IMR-90 (cell line): ENCODE measurements at places on chromosomes 3 and 15.

- no peak for DNase-seq
Measured at GRCh38 chr3:183214277-183214612, 38.8 kb upstream of the B3GNT5 start.

- DNase-seq: no peak
Measured at GRCh38 chr3:117964814-117965213, 1069.8 kb downstream of the IGSF11 start.

DNA sequence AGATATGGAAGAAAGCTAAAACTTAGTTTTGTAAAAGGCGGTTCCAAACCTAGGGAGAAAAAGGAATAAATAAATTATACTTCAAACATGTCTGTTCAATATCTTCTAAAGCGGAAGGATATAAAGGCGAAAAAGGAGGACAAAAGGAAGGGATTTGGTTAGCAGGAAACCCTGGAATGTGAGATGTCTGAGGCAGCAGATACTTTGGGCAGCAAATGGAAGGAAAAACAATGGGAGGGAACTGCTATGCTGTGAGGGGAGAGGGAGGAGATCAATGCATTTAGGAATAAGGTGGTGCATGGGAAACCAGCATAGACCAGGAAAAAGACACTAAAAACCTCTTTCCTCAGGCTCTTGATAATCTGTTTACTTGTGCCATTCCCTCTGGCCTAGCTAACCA is 120.8 kb downstream of the DNAH12 start:
- no peak for DNase-seq

DNA sequence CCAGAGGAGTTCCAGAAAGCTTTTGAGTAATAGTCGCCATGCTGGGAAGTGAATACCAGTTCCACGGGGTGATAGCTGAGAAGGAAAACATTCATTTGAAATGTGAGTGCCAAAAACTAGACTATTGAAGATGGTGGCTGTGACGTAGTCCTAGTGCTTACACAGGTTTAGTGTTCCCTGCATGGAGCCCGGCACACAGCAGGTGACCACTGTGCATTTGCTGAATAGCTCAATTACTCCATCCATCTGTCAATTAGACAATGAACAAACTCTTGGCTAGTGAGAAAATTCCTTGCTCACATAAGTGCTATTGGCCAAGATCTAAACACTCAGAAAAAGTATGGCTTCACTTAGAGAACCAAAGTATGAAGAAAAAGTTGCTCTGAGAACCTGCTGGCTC is 448.1 kb upstream of the WNT5A start:
- no peak for DNase-seq

DNA sequence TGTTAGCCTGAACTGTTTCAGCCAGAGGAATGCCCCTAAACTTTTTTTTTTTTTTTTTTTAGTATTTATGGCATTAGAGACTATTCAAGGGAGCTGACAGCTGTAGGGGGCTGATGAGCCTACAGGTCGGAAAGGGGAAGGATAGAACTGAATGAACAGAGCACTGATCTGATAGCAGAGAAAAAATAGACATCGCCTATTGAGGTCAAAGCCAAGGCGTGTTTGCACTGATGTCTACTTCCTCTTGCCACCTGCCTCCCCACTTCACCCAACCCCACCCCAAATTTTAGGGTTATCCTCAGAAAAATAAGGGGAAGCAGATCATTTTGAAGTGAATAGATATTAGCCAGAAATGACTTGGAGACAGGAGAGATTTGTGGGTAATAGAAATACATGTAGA is 3.0 kb upstream of the ZMAT3 start:
- DNase-seq: no peak

DNA sequence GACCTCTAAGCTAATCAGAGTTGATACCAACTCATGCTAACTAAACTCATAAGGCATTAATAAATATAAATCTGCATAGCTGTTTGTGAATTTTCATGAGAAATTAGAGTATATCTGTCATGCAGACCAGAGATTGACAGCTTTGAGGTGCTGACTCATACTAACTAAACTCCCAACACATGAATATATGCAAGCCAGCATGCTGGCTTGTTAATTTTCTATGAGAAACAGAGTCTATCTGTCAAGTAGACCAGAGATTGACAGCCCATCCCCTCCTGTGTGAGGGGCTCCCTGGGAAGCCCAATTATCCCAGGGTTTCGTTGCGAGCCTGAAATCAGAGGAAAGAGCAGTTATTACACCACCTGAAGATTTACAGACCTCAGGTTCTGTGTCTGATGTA is 69.3 kb downstream of the CD47 start:
- no peak for DNase-seq

GRCh38 chr15:70236341-70237086 is 138.8 kb upstream of the TLE3 start:
- peak; percentile 81 for DNase-seq

DNA sequence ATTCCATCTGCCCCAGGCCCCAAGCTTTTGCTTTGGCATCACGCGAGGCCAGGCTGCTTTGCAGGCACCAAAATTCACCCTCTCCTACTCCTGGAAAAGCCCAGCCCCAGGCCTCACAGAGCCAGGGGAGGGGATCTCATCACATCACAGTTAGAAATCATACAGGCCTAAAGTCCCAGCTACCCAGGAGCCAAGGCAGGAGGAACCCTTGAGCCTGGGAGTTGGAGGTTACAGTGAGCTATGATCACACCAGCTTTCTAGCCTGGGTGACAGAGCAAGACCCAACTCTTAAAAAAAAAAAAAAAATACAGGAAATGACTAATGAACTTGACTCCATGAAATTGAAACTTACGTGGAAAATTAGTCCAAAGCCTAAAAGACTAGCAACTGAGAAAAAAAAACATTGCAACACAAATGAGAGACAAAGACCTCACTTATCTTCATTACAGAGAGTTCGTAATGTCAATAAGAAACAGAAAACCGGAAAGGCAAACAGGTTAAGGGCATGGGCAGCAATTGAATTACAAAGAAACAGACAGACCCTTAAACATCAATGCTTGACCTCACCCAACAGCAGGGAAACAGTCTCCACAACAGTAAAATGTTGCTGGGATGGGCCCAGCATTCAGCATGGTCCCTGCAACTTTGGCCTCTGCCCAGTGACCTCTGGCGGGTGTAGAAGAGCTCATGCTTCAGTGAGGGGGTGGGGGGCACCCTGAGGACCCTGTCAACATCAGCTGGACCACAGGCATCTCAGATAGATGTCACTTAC is 151.5 kb downstream of the LRRK1 start:
- DNase-seq: peak; percentile 89

DNA sequence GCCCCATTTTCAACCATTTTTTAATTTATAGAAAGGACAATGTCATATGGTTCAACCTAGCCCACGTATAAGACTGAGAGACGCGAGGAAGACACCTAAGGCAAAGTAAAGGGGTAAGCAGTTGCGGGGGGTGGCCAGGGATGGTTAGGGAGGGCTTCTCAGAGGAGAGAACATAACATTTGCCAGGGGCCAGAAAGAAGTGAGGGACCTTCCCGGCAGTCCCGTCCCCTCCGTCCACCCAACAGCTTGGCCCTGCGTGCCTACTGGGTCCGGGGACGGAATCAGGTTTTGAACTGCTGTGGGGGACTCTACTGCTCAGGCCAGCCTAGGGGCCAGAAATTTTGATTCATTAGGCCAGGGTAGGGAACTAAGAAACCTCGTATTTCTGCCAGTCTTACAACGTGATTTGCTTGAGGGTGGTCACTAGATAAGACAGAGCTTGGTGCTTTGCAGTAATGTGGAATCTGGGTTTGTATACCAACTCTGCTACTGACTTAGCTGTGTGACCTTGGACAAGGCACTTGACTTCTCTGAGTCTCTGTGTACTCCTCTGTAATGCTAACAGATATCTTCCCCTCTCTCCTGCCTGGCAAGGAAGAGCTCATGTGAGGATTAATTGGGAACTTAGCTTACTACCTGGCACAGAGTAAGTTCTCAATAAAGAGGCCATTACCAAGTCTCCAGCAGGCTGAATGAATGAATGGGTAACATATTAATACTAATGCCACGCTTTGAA is 734 bp upstream of the SLC6A20 start:
- DNase-seq: no peak

DNA sequence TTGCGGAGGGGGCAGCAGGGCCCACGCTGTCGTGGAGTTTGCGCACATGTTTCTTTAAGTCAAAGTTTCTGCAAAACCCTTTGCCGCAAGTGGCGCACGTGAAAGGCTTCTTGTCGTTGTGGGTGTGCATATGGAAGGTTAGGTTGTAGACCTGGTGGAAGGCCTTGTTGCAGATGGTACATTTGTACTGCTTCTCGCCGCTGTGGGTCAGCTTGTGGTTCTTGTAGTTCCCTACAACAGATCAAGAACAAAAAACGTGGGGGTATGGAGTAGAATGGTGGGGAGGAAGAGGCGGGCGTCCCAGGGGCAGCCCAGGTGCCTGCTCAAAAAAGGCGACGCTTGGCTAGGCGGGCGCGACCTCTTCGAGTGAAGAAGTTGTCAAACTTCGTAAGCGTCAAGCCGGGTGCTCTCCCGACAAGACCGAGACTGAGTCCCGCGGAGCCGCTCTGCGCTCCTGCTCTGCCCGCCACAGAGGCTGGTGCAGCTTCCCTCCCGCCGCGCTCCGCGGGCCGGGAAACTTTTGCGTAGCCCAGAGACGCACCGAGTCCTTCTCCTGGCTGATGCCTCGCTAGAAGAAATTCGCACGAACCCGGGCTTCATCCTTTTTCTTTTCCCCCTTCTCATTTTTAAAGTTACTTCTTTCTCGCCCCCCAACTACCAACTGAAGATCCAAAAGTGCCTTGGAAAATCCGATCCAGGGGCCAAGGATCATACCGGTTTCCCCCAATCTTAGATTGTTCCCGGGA is 3.1 kb downstream of the FEZF2 start:
- DNase-seq: no peak

- no peak for DNase-seq
Measured at GRCh38 chr15:59924812-59925522, 79.1 kb upstream of the FOXB1 start.

DNA sequence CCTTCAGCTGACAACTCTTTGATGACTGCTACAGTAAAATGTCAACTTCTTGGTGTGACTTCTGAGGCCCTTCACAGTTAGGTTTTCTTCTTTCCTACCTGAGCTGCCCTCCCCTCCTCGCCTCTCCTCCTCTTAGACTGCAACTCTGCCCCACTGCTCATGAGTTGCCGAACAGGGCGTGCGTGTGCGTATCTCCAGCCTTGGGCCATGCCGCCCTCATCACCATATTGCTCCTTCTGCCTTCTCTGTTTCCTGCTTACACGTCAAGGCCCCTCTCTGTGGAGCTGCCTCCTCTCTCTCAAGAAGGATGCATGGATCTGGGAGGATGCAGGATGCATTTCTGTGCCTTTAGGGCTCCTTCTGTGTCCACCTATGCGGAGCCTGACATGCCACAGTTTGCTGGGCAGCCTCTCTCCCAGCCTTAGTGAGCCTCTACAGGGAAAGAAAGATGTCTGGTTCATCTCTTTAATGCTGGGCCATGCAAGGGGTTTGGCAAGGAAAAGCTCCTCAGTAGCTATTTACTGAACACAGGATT is 205.9 kb downstream of the RPLP1 start:
- no peak for DNase-seq

- DNase-seq: peak; percentile 59
Measured at GRCh38 chr15:39501366-39502081, 79.4 kb upstream of the THBS1 start.

GRCh38 chr3:45103753-45104714 is 42.1 kb downstream of the CDCP1 start:
- DNase-seq: no peak
